GM18507 (cell line): ENCODE measurements at places on chromosomes 11 and 22.

DNA sequence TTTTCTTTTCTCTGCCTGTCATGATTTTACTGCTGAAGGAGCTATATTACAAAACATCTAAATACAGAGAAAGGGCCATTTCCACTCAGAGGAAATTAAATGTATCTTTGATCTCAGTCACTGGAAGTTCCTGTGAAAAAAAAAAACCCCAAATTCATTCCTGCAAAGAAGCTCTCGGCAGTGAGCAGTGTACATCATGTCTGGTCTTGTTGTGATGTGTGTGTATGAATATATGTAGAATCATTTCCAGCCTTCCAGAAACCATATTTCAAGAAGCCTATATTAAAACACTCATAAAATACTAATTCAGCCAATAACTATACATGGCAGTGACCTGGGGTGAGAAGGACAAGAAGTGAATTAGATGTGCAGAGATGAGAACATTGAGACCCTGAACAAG lies 393.2 kb upstream of the TENM4 start:
- DNase-seq, result no peak

- DNase-seq, result no peak
Observed at GRCh38 chr11:96783311-96783710, 393.5 kb downstream of the JRKL start.

DNA sequence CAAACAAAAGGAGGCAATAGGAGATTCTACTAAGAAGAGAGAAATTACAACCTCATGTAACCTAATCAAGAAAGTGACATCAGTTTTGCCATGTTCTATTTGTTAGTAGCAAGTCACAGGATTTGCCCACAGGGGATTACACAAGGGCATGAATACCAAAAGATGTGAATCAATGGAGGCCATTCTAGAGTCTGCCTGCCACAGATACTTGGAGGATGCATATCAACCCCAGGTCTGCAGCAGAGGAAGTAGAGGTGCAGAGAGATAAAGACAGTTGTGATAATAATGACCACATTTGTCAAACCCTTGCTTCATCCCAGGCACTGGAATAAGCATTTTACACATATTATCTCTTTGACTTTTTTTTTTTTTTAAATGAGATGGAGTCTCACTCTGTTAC lies 2.4 kb upstream of the ASCC2 start:
- DNase-seq, result no peak

- DNase-seq, result no peak
Observed at GRCh38 chr11:2270322-2271076, at the start of gene ASCL2. ASCL2 (minus strand) TSS chr11:2270588; CDS start chr11:2270332, 256 bp downstream.

GRCh38 chr11:66056501-66056900 lies 4.3 kb downstream of the SF3B2 start:
- DNase-seq, result no peak
